ENCODE measurements at places on chromosomes 4 and X.

- DNase-seq, result no peak
Measured at GRCh38 chr4:112855058-112855457, 194.4 kb upstream of the ANK2 start.

- DNase-seq, result no peak
Measured at GRCh38 chrX:70470850-70471289, 26.2 kb downstream of the DLG3 start.

GRCh38 chr4:184318852-184319251 lies 101.2 kb upstream of the ENPP6 start:
- DNase-seq, result no peak

DNA sequence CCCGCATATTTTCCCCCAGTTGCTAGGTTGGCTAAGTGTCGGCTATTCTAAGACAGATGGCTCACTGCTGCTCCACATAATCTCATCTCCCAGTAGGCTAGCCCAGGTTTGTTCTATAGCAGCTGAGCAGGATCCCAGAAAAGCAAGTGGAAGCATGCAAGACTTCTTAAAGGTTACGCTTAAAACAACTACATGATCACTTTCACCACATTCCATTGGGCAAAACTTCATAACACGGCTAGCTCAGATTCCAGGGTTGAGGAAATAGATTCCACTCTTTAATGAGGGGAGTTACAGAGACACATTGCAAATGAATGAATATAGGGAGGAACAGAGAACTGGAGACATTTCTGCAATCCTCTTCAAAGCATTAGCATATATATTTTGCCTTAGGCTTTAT lies 12.9 kb upstream of the RAB33B start:
- DNase-seq, result no peak

DNA sequence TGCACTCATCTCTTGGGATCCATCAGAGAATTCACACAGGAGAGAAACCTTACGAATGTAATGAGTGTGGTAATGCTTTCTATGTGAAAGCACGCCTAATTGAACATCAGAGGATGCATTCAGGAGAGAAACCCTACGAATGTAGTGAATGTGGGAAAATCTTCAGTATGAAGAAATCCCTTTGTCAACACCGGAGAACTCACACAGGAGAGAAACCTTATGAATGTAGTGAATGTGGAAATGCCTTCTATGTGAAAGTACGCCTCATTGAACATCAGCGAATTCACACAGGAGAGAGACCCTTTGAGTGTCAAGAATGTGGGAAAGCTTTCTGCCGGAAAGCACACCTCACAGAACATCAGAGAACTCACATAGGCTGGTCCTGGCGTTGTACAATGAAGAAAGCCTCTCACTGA lies 42.8 kb downstream of the ZNF157 start:
- DNase-seq, result no peak

DNA sequence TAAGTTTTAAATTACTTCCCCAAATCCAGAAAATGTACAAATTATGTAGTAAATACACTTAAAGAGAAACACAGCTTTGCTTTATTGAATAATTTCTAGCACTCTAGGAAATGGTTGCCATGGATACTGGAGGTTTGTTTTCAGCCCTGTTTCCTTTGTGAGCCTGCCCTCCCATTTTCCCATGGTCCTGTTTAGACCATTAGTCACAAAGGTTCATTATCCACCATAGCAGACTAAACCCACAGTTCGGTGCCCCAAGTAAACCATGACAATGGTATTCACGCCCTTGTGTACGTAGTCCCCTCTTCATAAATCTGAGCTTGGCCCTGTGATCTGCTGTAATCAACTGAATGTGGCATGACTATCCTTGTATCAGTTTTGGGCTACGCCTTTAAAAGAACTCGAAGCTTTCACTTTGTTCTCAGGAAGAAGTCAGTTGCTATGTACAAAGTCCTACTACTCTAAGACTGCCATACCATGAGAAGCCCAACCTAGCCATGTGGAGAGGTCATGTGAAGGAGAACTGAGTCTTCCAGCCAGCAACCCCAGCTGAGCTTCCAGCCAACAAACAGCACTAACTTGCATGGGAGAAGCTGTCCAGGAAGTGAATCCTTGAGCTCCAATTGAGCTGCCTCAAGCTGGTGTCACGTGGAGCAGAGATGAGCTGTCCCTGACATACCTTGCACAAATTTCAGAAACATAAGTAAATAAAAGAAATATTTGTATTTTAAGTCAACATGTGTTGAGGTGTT lies 300.4 kb downstream of the LDB2 start:
- DNase-seq, result no peak

DNA sequence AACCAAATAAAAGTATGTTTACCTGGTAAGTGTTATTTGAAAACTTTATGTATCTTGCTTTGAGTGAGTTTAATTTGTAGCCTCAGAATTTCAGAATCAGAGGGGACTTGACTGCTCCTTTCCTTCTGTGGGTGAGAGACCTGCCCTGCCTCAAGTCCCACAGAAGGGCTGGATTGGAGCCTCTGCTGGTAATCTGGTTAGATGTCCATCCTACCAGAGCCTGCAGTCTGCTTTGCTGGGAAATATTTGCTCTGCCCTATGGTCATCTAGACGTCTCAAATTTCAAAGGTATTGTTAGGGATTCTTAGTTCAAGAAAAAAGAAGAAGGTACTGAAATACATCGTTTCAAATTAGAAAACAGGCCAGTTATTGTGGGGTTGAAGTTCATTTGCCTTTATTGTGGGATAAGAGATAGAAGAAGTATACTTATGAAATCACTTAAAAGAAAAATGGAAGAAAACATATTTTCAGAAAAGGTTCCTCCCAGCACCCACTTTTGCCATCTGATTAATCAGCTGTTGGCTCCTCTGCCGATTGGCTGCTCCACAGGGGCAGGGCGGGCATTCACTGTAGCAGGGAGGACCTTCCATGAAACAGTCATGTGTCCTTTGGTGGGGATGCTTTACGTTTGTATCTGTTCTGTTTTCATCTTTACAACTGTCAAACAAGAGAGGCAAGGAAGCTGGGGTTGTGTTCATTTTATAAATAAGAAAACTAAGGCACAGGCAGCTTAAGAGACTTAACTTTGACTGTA lies 73.3 kb upstream of the TLR2 start:
- DNase-seq, result no peak

- no peak for DNase-seq
Measured at GRCh38 chrX:15202454-15203177, 67.3 kb downstream of the ASB9 start.

GRCh38 chr4:39205000-39205399 lies 22.7 kb downstream of the WDR19 start:
- DNase-seq, result no peak

- DNase-seq, result no peak
Measured at GRCh38 chrX:9853307-9853706, 67.1 kb downstream of the SHROOM2 start.

DNA sequence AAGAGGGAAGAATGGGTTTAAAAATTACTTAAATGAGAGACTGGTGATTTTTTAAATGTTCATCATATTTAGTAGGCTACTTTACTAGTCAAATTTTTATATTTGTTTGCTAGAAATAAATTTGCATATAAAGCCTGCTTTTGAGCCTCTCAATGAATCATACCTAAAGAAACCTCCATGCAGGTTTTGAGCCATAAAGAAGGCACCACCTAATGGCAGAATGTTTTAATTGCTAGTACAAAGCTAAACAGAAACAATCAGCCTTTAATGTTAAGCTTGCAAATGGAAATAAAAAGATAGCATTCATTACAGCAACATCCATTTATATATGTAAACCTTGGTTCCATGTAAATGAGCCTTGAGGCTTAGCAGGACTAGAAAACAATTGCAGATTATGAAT lies 989.7 kb downstream of the CCSER1 start:
- DNase-seq, result no peak

DNA sequence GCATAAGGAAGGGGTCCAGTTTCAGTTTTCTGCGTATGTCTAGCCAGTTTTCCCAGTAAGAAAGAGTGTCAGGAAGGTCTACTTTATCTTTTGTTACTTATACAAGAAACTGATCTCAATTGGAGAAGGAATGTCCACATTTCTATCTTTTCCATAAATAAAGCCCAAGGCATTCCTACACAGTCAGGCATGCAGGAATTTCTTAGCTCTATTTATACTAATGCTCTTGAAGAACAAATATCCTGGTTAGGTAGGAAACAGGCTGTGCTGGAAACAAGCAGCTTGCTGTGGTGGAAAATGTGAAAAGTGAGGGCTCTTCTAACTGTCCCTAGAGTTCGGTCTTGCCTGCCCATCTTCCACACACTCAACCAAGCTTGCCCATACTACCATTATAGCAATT lies 37.9 kb upstream of the PITX2 start:
- no peak for DNase-seq

GRCh38 chrX:108064613-108065012 lies 19.7 kb downstream of the VSIG1 start:
- DNase-seq, result no peak

- DNase-seq, result no peak
Measured at GRCh38 chrX:49278081-49278480, 8.5 kb downstream of the PPP1R3F start.

- DNase-seq, result no peak
Measured at GRCh38 chrX:148380107-148380506, 120.3 kb upstream of the AFF2 start.

- no peak for DNase-seq
Measured at GRCh38 chr4:38424151-38424871, 239.7 kb upstream of the KLF3 start.

DNA sequence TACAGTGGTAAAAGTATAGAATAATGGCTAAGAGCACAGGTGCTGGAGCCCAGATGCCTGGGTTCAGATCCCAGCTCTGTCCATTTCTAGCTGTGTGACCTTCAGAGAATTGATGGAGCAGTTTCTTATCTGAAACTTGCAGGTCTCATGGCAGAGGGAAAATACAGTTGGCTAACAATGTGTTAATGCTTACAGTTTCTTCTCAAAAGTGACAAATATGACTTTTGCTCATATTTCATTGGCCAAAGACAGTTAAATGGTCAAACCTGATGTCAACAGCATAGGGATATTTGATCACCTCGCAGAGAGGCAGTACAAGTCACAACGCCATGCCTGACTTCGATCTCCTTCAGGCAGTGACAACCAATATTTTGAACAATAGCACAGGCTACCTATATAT lies 60.2 kb upstream of the LCORL start:
- DNase-seq, result no peak

- no peak for DNase-seq
Measured at GRCh38 chr4:55539658-55540057, 7.1 kb downstream of the CLOCK start.

DNA sequence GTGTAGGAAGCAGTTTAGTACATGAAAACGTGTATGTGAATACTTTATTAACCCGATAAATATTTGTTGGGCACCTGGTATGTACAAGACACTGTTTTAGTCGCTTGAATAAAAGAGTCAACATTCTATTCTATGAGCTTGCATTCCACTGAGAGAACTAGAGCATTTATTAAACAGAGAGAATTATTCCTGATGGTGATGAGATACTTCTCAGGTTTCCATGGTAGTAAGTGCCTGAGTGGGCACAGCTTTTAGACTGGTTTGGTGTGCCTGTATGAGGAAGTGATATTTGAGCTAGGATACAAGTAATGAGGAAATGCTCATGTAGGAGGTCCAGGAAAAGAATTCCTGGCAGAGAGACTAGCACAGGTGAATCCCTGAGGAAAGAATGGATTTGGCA lies 94.2 kb downstream of the ATP10D start:
- no peak for DNase-seq

GRCh38 chr4:11743976-11744375 lies 315.3 kb upstream of the HS3ST1 start:
- no peak for DNase-seq

DNA sequence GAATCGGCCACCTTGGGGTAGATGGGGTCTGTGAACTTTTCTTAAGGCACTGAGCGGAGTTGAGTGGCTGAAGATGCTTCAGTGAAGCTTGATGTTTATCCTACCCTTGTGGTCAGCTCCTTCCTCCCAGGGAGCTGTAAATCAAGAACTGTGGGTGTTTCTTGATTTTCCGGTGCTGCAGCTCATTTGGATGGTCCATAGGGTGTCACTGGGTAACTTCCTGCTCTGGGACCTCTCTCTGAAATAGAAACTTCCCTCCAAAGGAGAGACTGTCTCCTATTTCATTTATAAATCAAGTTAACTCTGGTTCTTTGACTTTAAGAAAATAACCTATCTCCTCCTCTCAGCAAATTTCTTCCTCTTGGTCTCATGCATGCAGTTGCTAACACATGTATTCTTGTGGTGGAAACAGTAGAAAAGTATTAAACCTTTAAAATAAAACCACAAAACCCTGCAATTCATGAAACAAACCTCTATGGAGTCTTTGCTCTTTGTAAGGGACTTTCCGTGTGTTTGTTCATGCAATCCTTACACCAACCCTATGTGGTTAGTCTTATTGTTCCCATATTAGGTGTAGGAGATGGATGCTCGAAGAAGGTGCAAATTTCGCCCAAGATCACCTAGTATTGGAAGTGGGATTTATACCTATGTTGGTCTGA lies 110.3 kb downstream of the SHROOM3 start:
- no peak for DNase-seq

- DNase-seq, result no peak
Measured at GRCh38 chr4:90120037-90120436, 7.2 kb upstream of the CCSER1 start.

GRCh38 chrX:153447581-153447960 lies 1.7 kb upstream of the TREX2 start:
- DNase-seq, result no peak

DNA sequence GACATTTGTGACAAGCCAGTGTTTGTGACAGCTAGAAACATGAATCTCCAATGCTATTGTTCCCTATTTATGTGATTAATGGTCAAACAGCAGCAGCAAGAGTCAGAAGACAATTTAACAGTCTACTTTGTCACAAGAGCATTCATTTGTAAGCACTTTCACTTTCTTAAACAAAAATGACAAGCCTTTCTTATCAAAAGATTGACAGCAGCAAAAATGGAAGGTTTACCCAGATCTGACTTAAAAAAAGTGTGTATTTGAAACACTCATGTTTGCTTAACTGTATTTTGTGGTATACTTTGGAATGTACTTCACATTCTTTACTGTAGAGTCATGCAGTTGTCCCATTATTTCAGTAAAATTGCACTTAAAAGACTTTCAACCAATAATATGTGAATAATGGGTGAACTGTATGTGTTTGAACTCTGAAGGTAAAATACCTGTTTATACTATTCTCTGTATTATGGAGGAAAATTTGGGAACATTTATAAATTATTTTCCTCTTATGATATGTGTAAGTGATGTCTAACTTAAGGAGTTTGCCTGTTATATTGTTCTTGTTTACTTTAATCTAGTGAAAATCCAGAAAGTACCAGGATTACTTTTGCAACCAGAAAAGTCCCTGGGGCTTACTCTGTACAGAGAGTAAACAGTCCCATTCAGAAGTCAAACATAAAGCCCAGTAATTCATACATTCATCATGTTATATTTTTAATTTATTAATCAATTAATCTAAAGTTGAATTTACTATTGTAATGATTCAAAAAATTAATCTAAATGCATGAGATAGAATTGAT lies 314.9 kb upstream of the TRAM1L1 start:
- DNase-seq, result no peak

DNA sequence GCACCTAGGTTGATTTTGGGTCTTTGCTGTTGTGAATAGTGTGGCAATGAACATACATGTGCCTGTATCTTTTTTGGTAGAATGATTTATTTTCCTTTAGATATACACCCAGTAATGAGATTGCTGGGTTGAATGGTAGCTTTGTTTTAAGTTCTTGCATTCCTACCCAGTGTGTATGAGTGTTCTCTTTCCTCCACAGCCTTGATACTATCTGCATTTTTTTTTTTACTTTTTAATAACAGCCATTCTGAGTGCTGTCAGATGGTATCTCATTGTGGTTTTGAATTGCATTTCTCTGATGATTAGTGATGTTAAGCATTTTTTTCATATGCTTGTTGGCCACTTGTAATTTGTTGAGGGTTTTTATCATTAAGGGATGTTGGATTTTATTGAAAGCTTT lies 351.8 kb upstream of the GNPDA2 start:
- DNase-seq, result no peak
